Activated CD4-positive, alpha-beta T cell treated with anti-CD3 and anti-CD28 coated beads, Interleukin-2, amount 10 ng/mL, durations not matched to agents 7 days and 5 days (primary cell): ENCODE measurements at places on chromosomes 1 and 21. TPM values are rescaled to one million over a fixed set of nuclear protein-coding genes. Genes with fewer than 3 reads are reported as not detected.

The CTXND2 gene
- not detected for total RNA-seq

The SH3D21 gene
- total RNA-seq, result 6.5 TPM

The ST6GALNAC5 gene
- not detected for total RNA-seq

The MROH9 gene
- total RNA-seq, result not detected

The CD244 gene
- 2.1 TPM for total RNA-seq

The FCER1G gene
- total RNA-seq, result 3.0 TPM

The ZFYVE9 gene
- total RNA-seq, result 1.6 TPM

The GJA9 gene
- not detected for total RNA-seq

The TP73 gene
- total RNA-seq, result 2.5 TPM

The FCAMR gene
- not detected for total RNA-seq

The OR2L5 gene
- not detected for total RNA-seq

The SLC2A5 gene
- total RNA-seq, result not detected

The FCRL5 gene
- not detected for total RNA-seq

The INAVA gene
- not detected for total RNA-seq

The SLC50A1 gene
- 37.2 TPM for total RNA-seq

The RGS5 gene
- total RNA-seq, result 2.2 TPM

The RGS4 gene
- not detected for total RNA-seq

The TIE1 gene
- not detected for total RNA-seq

The FCRL1 gene
- not detected for total RNA-seq
